ENCODE measurements at places on chromosomes 1 and 21.

- no peak for DNase-seq
These were observed 368.6 kb downstream of the USH2A start for GRCh38 chr1:216054600-216054999.

- DNase-seq, result no peak
These were observed 423.5 kb upstream of the ADAMTS5 start for GRCh38 chr21:27390384-27390783.

GRCh38 chr1:151763990-151764389 is 694 bp upstream of the MRPL9 start:
- DNase-seq, result no peak

DNA sequence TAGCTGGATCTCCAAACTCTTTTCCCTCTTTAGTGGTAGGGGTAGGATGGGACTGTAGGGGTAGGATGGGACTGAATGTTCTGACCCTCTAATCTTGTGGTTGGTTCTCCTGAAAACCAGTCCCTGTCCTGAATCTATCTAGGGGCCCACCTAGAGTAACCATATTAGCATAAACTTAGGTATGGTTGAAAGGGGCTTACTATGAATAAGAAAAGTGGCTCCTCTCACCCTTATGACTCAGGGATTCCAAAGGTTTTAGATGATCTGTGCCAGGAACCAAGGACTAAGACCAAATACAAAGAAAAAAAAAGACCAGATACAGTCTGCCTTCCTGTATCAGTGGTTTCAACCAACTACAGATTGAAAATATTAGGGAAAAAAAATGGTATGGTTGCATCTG is 28.9 kb downstream of the RNF2 start:
- DNase-seq, result no peak

DNA sequence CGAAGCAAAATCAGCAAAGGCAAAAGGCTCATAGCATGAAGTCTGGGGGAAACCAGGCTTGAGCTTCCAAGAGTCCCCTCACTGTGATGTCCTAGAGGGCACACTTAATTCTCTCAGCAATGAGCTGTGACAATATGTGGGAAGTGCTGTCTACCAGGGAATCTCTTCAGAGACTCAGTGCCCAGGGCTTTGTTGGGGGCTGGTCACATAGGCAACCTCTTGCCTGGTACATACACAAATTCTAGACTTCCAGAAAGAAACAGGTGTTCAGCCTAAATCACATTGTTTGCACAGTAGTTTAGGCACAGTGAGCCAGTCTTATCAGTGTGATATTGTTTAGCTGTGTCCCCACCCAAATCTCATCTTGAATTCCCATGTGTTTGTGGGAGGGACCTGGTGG is 400.5 kb downstream of the PRDM2 start:
- no peak for DNase-seq

GRCh38 chr1:16114527-16115467 is 41.1 kb downstream of the EPHA2 start:
- no peak for DNase-seq

GRCh38 chr1:173190101-173190936 is 16.8 kb downstream of the TNFSF4 start:
- DNase-seq, result no peak

DNA sequence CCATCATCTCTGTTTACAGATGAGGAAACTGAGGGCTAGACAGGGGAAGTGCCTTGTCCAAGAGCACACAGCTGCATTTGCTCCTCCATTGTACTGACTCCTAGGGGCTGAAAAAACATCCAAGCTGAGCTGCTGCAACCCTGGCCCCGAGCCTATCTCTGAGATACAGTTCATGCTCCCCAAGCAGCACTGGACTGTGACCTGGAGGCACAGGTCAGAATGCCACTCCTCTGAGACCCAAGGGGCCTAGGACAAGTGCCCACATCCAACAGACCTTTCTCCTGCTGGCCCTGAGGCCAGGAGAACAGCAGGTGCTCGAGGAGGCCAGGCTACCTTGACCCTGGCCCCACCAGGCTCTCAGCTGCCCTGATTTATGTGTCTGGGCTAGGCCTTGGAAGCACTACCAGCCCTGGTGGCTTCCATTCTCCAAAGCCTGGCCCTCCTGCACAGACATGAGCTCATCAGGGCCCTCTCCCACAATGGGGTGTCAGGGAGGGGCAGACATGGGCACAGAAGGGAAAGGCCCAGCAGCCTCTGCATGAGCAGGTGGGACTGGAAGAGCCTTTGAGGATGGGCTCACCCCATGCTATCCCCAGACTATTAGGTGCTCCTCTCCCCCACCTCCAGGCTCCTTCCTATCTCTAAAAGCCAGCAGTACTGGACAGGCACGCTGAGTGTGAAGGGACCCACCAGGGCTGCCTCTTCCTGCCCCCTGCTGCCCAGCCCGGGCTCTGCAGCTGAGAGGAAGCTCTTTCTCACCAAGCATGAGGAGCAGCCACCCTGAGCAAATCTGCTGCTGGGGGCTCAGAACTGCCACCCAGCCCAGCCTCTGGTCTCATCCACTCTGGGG is 18.8 kb downstream of the ADGRB2 start:
- DNase-seq, result no peak

DNA sequence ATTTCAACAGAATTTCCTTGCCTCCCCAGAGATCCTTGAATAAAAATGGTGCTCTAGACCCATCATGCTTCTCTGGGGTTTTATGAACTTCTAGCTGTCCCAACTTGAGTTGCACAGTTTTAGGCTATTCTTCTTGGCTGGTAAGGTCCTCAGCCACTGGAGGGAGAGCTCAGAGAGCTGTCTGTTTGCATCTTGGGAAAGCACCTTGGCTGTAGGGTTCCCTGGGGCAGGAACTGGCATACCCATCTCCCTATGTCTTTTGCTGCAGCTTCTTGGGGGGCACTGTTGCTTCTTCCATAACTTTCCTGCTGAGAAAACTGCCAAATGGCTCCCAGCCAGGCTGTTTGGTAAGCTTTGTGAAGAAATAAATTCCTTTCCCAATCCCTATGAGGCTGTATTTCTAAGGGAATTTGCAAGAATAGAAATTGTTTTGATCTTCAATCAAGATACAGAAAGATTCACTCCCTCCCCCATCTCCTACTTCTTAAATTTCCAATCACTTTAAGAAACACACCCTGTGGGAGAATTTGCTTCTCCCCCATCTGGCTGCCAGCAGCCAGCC is 8.2 kb upstream of the FMOD start:
- no peak for DNase-seq

GRCh38 chr21:37565530-37566223 is 199.1 kb downstream of the DYRK1A start:
- DNase-seq, result no peak

DNA sequence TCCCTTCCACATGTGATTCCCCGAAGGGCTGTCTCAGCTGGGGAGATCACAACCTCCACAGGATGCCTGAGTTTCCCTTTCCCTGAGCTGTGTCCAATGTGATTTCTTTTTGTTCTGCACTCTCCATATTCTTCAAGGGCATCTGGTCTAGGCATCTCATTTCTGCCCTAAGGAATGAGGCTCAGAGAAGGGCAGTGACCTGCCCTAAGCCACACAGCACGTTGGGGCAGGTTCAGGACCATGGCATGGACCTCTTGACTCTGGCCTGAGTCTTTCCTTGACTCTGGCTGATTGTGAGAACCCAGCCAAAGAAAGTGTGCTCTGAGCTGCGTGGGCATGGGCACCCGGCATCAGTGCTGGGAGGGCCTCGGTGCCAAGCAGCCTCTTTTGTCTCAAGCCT is 590.3 kb downstream of the PTPRU start:
- DNase-seq, result no peak

DNA sequence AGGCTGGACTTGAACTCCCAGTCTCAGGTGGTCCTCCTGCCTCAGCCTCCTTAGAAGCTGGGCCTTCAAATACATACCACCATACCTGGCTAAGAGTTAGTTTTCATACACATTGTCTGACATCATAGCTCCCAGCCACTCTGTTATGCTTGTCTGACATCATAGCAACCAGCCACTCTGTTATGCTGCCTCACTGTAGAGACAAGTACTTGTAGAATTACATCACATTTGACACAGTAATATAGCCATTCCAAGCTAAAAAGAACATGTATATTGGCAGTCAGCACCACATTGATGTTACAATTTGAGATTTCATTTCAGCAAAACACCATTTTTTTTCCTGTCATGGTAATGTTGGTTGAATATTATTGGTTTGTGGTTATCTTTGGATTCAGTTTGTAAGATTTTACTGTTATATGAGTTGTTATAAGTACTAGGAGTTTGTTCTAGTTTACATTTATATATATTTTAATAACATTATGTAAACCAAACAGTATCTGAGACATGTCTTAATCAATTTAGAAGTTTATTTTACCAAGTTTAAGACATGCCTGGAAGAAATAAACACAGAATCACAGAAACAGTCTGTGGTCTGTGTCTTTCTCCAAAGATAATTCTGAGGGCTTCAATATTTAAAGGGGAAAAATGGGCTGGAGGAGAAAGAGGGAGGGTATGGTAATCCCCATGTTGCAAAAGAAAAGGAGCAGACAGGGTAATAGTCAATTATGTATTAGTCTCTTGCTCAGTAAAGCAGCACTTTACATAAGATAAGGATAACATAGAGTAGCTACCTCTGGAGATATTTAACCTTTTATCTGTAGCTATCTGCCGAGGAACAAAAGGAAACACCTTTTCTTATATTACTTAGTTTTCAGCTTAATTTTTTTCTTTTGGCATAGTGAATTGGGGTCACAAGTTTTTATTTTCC is 43.0 kb downstream of the XPR1 start:
- no peak for DNase-seq

DNA sequence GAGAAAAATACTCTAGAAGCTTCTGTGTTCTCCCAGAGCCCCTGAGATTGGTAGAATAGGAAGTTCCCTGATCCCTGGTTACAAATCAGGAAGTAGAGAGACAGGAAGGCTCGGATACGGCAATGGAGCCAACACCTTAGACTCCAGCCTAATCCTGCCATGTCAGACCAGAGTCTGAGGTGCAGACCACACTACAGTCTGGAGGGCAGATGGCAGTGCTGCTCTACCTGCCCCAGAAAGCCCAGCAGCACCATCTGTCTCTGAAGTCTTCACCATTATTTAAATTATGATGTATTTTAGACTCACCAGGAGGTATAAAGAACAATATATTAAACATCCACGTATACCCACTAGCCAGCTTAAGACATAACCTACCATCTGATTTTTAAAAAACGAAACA is 93.0 kb downstream of the MTR start:
- no peak for DNase-seq

GRCh38 chr1:96722958-96723357 is 1.4 kb downstream of the PTBP2 start:
- no peak for DNase-seq

DNA sequence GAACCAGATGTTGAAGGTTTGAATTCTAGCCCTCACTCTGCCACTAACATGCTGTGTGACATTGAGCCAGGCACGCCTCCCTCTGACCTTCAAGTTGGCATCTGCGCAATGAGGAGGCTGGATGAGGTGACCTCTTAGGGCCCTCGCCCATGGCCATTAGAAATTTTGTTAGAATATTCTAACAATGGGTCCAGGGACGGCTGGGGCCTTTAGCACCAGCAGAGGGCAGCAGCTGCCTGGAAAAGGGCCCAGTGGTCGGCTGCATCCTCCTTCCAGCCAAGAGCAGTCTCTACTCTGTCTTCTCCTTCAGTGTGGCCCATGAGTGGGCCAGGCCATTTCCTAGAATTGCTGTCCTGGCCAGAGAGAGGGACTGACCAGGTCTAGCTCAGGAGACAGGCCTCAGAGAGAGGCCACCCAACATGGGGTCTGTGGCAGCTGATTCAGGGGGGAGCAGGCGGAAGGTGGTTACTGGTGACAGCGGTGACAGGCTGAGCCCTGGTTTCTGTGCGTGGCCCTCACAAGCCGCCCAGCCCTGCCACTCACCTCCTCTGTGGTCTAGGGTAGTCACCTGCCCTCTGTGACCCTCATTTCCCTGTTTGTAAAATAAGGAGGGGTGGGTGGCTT is 101.3 kb upstream of the ACTL8 start:
- DNase-seq, result no peak

GRCh38 chr21:43676391-43676790 is 17.0 kb downstream of the RRP1B start:
- no peak for DNase-seq

DNA sequence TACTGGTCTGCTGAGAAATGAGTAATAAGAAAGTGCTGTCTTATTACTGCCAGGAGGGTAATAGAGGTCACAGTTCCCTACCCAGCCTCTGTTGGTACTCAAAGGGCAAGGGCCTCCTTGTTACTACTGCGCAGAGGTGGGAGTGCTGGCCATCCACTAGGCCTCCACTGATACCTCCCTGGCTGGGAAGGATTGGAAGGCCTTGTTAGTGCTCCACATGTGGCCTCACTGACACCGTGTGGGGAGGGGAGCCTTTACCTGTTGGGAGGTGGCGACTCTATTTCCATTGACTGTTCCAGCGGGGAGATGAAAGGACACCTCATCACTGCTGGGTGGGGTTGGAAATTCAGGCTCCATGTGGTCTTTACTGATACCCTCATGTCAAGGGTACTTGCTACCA is 57.8 kb upstream of the USP24 start:
- DNase-seq, result no peak

GRCh38 chr1:240768979-240769378 is 157.0 kb upstream of the GREM2 start:
- no peak for DNase-seq

GRCh38 chr1:39230261-39231190 is 26.0 kb downstream of the MACF1 start:
- DNase-seq, result no peak

DNA sequence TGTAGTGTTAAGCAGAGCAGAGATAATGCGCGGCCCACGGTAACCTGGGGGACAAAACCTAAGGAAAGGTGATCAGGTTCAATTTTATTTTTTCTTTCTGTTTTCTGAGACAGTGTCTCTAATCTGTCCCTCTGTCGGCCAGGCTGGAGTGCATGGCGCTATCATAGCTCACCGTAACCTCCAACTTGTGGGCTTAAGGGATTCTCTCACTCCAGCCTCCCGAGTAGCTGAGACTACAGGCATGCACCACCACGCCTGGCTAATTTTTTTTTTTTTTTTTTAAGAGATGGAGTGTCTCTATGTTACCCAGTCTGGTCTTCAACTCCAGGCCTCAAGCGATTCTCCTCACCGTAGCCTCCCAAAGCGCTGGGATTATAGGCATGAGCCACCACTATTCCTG is 724 bp upstream of the ANKRD35 start:
- no peak for DNase-seq

All from T-helper 2 cell (primary cell).